ENCODE measurements at places on chromosomes 6 and 20.

- peak; percentile 3 for DNase-seq
Measured at GRCh38 chr6:20952699-20953474, 418.6 kb downstream of the CDKAL1 start.

DNA sequence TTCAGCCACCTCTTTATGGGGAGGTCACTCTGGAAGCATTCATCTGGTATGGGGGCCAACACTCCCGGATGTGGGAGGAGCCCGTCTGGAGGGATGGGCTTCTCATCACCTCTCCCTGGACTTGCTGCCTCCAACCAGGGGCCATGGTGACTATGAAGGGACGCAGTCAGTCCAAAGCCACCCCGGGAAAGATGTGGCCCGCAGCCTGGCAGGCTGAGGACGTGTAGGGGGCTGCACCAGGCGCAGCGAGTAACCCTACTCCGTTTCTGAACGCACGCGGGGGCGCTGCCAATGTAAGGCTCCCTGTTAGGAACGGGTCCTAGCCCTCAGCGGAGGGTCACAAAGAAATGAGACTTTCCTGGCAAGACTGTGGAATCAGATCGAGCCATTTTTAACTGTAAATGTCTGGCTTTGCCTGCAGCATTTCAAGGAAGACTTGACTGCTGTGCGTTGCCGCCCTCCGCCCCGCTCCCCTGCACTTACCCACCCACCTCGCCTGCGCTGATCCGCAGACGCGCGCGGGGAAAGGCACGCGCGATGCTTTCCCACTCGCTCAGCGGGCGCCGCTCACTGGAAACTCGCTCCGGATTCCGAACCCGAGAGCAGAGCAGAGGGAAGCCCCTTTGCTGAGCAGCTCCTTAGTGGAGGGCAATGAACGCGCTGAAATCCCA, 55.1 kb downstream of the IL20RA start:
- no peak for DNase-seq

DNA sequence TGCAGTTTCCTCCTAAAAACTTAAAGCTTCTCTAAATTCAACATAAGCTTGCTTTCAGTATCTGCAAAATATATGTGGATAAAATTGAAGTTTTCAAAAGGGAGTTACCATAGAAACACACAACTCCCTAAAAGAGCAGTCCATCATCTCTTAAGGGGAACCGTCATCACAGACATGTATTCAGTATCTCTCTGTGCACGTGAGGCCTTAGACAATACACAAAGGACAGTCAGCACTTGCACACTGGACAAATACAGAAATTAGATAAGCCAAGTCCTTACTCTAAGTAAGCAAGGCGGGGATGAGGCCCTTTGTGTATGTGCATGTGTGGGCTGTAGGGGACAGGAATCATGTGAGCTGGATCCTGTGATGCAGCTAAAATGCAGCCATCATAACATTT, 136.6 kb downstream of the BACH2 start:
- no peak for DNase-seq

DNA sequence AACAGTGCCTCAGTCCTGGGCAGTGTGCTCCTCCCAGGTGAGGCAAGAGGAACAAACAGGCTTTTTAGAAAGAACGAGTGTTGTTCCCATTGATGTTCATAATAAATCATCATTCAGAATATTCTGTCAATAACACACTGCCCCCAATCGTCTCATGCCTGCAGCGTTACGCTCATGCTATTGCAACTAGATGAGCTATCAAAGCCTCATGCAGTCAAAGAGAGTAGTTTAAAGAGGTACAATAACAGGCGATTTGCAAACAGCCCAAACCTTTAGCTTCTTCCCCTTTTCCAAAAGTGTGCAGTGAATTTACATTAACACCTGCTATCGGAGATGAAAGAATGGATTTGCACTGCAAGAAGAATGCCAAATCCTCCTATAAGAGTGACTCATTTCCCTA, 1164.7 kb upstream of the MAP3K7 start:
- no peak for DNase-seq

DNA sequence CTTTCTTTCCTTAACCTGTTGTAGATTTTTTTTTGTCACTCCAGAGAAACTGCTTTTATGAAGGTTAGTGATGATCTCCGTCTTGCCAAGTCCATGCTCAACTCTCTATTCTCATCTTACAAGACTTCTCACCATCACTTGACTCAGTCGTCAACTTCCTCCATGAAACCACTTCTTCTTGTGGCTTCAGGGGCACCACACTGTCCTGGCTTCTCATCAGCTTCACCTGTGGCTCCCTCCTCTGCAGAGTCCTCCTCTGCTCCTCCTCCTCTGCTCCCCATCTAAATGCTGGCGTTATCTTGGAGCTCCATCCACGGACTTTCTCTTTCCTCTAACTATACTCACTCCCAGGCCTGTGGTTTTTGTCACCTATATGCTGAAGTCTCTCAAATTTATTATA, 187.5 kb downstream of the BACH2 start:
- no peak for DNase-seq

- no peak for DNase-seq
Measured at GRCh38 chr6:3712827-3713665, 38.5 kb downstream of the PXDC1 start.

DNA sequence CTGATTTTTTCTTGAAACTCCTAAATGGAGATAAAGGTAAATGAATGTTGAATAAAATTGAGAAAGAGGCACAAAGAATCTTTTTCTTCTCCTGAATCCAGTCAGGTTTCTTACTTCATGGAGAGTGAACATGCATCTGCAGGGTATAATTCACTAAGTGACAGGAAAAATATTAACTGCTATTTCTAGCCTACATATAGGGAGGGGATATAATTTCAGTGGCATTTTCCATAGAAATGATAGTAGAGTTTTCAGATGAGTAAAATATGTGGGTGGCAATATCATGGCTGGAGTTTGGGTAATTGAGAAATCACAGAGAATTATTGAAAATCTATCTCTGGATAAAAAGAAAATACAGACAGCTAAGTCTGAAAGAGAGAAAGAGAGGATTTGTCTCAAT, 1227.0 kb upstream of the GJE1 start:
- DNase-seq: no peak

Data from germinal center (tissue), 1 donor.